ENCODE measurements at places on chromosomes 4 and X.

- no peak for DNase-seq
These were observed 2.0 kb downstream of the GAK start for GRCh38 chr4:930028-930551.

DNA sequence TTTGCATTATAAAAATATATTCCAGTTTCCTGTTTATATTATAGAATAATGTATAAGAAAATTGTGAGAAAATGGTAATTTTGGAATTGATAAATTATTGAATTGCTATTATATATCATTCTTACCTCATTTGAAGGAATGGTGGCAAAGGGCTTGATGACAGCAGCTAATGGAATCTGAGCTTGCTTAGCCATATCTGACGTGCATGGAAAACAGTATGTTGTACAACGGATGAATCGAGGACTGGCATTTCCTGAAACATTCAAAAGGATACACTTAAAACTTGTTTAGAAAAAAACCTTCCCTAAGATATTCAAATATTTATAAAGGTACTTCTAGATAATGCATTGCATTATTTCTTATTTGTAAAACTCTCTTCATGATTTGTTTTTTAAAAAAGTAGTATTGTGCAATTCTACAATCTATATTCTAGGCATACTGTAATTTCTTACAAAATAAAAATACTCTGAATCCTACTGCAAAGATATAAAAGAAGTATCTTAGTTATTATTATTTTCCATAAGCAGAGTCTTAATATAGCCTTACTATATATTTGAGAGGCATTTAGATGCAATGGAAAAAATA, 38.3 kb downstream of the SEC24D start:
- no peak for DNase-seq

DNA sequence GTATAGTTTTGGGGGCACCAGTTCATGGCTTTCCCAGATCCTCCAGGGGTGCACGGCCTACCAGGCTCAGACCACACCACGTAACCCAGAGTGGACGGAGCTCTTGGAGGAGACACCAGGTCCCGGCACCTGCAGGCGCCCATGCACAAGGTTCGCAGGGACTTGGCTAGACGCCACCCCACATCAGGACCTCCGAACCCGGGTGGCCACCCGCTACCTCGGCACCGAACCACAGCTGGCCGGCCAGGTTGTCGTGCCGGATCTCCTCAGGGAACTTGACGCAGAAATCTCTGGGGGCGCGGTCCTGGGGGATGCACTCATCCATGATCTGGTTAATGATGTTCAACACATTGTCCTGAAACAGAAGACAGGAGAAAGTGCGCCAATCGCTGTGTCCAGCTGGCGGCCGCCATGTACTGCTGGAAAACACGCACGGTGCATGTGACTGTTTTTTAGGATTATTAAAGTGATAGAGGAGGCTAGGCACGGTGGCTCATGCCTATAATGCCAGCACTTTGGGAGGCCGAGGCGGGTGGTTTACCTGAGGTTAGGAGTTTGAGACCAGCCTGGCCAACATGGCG, 77.1 kb downstream of the ZFYVE28 start:
- DNase-seq: no peak

DNA sequence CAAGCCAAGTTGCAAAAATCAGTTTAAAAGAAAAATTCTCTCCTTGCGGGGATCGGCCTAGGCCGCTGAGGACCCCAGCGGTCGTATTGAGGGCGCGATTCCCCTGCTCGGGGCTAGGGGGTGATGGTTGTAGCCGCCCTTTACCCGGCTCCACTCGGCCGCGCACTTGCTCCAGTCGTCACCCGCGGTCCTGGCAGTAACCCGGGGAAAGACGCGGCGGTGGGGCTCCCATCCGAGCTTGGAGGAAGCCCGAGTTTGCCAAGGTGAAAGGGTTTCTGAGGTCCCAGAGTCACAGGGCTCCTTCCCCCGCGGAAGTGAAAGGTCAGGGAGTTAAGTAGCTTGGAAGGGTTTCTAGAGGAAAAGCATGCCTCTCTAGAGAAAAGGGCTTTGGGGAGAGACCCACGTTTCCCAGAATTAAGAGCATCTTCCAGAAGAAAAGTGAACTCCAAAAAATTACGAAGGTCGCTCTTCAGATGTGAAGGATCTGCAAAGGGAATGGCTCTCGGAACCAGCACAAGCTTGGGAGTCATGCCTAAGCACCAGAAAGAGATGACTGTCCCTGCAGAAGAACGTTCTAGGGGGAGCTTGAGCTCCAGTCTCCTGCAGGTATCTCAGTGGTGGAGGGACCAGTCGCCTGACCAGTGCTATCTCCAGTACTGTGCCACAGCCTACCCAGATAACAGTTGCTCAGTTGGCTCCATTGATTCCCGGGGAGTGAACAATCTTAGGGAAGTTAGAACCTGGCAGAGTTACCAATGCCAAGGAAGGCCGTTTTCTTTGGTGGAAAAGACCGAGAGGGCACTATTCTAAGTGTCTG, 875 bp downstream of the LAP3 start:
- DNase-seq: peak; percentile 26

- DNase-seq: no peak
These were observed 31.7 kb downstream of the STOX2 start for GRCh38 chr4:183936574-183937345.

DNA sequence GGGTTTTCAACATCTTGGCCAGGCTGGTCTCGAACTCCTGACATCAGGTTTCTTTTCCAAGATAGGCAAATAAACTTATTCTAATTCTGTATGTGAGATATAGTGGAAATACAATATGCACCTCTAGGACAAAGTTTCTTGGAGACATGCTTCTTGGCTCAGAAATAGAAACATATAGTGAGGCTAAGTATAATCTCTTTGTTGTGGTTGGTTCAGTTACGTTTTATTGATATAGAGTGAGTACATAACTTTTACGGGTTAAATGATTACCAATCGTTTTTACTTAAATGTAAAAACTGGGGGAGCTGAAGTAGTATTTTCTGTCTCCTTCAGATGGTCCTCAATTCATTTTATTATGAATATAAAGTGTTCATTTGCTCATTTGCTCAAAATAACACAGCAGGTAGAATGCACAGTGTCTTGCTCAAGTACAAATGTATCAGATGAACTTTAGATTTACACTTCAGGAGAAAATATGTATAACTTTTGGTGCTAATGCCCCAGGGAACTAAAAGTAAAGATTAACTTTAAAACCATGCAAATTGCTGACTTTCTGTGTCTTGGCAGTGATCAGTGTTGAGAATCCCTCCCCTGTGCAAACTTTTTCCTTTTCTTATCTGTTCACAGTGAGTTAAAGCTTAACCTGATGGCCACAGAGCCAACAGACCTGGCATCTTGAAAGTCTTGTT, 77.6 kb downstream of the AFF1 start:
- DNase-seq: no peak

GRCh38 chr4:4572821-4573220, 31.0 kb upstream of the STX18 start:
- no peak for DNase-seq

DNA sequence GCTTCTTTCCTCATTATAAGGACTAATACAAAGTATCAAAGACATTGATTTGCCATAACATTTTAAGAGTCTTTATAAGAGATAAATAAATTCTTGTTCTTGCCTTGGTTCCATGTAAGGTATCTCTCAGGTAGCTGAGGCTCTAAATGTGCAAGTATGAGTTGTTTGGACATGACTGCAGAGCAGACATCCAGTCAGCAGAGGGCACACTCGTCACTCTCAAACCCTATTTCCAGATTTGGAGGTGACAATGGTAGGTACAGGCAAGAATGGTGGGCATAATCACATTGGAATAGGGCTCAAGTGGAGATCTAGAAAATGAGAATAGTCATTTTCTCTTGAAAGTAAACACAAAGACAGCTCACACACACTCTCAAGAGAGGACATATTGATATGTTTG, 133.3 kb upstream of the ZIC3 start:
- DNase-seq: no peak

GRCh38 chrX:20995829-20996228, 378.4 kb upstream of the CNKSR2 start:
- DNase-seq: no peak

GRCh38 chr4:76087007-76087769, 12.7 kb downstream of the ART3 start:
- DNase-seq: no peak

GRCh38 chrX:17654116-17654515, 83.2 kb upstream of the SCML1 start:
- DNase-seq: no peak

- DNase-seq: no peak
These were observed 407 bp upstream of the ZC4H2 start for GRCh38 chrX:64976673-64977040.

DNA sequence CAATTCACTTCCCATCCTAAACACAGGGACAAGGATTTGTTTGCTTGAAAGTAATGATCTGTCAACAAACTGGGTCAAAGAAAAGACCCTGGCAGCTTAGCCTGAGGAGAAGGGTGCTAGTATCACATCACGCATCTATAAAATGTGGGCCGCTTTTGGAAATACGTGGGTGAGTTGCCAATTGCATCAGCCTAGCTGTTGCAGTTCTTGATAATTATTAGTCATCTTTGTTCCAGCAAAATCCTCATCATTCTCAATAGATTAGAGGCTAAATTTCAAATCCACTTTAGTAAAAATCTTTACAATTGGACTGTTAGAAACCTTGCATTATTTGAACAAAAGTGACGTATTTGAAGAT, 33.6 kb upstream of the TAPT1 start:
- DNase-seq: no peak

- DNase-seq: no peak
These were observed 69.2 kb downstream of the HADH start for GRCh38 chr4:108058685-108059440.

DNA sequence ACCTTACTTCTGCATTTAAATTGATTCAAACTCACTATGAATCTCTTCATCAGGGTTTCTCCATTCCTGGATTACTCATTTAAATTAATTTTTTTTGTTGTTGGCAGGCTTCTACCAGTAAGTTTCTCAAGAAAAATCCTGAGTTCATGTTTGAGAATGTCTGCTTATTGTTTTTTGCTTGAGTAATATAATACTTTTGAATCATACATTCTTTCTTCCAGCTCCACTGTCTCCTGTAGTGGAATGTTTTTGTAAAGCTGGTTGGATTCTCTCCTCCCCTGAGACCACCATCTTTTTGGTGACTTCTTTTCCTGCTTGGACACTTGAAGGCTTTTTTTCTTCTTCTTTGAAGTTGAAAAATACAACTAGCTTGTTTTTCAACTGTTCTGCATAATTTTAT, 4.3 kb upstream of the MID1IP1 start:
- DNase-seq: no peak

DNA sequence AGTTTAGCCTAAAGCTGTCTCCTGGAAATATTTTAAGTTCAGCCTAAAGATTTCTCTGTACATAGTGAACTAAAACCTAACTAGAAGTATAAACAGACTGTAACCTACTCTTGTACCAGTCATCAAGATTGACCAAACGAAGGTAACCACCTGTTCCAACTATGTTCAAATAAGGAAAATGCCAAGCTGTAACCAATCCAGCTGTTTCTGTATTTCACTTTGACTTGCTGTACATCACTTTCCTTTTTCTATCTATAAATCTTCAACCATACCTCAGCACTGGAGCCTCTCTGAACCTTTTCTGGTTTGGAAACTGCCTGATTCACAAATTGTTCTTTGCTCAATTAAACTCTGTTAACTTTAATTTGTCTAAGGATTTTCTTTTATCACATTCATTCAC, 3.1 kb upstream of the CYSLTR1 start:
- DNase-seq: no peak
